Caco-2 (cell line): ENCODE measurements at places on chromosomes 12 and 14. TPM values are rescaled to one million over a fixed set of nuclear protein-coding genes. Genes with fewer than 3 reads are reported as not detected.
A peak's percentile ranks its signal among the peaks of the same experiment; 100 is the strongest.

Gene FOXG1
- not detected in 2 replicates for total RNA-seq

Gene NTS
- 0.58 TPM in 1 of 2 replicates, not detected in the other for total RNA-seq

- peak; percentile 26 for DNase-seq
Measured at GRCh38 chr12:112163471-112163991, 38.2 kb downstream of the TRAFD1 start.

Gene KLRF1
- not detected in 2 replicates for total RNA-seq

DNA sequence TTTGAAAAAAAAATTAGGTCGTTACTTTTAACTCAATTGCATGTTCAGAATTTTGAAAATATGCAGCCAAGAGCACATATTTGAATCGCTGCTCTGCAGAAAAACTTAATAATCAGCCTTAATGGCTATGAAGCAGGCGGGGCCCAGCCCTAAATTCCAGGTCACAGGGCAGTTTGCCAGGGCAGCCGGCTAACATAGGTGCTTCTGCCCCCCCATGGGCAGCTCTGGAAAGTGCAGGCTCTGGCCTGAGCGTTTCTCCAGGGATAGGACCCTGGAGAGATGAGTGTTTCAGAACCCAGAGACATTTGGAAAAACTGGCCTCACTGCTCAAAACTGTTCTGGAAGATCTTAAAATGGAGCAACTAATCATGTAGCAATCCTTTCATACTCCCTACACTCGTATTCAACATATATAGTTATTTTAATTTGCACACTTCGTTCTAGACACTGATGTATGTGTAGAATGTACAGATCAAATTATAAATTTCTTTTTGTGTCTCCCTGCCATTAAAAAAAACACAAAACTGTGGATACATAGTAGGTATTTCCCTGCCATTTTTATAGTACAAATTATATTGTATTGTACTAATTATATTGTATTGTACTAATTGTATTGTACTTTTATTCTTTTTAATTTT lies 26.0 kb upstream of the PTGR2 start:
- peak; percentile 79 for DNase-seq

Gene ENO2
- total RNA-seq, result 23.2 and 25.3 TPM in 2 replicates

Gene POP5
- total RNA-seq, result 49.5 and 53.9 TPM in 2 replicates

- DNase-seq, result no peak
Measured at GRCh38 chr12:76633415-76633814, 73.8 kb upstream of the OSBPL8 start.

DNA sequence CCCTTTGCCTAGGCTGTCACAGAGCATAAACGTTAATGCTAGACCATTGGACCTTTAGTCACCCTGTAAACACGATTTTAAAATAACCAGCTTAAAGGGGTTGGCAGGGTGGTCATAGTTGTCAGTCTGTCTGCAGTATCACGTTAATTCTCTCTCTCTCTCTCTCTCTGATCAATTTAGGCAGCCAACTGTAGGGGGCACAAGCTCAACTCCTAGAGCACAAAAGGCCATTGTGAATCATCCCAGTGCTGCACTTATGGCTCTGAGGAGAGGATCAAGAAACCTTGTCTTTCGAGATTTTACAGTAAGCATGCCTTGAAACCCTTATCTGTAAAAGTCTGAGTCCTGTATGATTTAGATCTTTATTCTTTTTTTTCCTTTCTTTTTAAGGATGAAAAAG lies 97.1 kb downstream of the SCAF11 start:
- DNase-seq, result no peak

GRCh38 chr14:99346470-99347080 lies 74.6 kb upstream of the BCL11B start:
- no peak for DNase-seq

DNA sequence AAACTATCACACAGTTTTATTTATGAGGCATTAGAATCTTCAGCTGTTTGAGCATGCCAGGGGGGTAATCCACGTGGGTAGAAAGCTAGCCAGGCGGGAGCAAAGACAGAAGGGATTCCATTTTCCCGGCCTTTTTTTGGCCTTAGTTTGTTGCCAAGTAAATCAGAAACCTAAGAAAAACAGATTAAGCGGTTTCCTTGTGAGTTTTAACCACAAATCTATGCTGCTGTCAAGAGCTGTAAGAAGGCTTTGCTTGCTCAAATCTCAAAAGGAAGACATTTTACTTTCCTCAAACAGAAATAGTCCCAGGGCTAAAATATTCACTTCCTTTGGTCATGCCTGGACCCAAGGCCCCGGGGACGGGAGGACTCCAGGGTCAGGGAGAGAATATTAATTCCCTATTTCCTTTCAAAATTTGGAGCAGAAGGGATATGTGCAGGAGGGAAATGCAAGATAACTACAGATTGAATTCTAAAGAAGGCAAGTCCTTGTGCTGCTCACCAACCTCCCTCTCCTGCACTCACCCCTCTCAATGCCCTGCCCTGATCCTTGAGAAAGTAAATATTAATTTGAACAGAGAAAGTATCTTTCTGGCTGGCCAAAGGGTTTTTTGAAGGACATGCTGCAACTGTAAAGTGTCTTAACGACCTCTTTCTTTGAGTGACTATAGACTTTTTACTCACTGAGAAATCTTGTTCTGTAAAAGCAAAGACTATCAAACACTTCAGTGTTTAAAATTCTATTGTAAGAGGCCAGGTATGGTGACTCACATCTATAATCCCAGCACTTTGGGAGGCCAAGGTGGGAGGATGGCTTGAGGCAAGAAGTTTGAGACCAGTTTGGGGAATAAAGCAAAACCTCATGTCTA lies 75.7 kb downstream of the HSD17B6 start:
- DNase-seq, result no peak

GRCh38 chr14:38994731-38995130 lies 108.3 kb downstream of the SEC23A start:
- no peak for DNase-seq

DNA sequence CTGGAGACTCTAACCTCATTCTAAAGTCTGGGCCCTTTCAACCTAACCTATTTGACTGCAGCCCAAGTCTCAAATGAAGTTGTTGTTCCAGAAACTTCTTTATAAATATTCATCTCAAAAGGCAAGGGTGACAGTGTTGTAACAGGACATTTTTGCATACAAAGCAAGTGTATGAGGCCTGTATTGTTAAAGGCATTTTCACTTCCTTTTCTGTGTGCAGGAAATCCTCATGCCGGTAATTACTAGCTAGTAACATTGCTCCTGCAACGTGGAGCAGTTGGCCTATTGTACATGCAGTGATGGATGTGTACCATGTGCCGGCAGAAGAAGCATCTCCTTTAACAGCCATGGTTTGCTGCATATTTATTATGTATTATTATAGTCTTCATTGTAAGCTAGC lies 156.5 kb upstream of the RMST start:
- no peak for DNase-seq

Gene FLRT2
- total RNA-seq, result 0.07 and 0.43 TPM in 2 replicates

Gene STAC3
- total RNA-seq, result 0.70 and 1.3 TPM in 2 replicates

Gene GLS2
- total RNA-seq, result 14.2 and 14.7 TPM in 2 replicates

Gene KRT78
- not detected in 2 replicates for total RNA-seq

Gene DHRS4
- total RNA-seq, result 8.0 and 8.6 TPM in 2 replicates

Gene LIN7A
- 16.2 and 16.4 TPM in 2 replicates for total RNA-seq

Gene CBX5
- 85.2 and 85.5 TPM in 2 replicates for total RNA-seq

GRCh38 chr12:115404761-115405470 lies 720.9 kb upstream of the TBX3 start:
- no peak for DNase-seq
